ENCODE measurements at places on chromosomes 6 and 20.

DNA sequence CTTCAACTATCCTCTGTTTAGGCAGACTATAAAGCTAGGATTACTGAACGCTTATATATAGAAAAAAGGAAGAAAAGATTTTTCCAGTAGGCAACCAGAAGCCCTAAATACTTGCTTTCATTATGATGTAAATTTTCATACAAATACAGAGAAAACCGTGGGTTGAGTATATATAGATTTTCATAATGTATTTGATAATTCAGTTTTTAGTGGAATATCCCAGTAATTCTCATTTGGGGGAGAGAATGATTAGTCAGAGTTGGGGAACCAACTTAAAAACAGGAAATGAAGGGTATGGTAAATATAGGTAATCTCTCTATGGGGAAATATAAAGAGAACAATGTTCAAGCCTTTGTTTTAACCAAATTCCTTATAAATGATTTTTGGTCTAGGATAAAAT, 154.0 kb upstream of the CITED2 start:
- DNase-seq = no peak

GRCh38 chr6:16412171-16412570, 173.8 kb downstream of the GMPR start:
- DNase-seq = no peak

DNA sequence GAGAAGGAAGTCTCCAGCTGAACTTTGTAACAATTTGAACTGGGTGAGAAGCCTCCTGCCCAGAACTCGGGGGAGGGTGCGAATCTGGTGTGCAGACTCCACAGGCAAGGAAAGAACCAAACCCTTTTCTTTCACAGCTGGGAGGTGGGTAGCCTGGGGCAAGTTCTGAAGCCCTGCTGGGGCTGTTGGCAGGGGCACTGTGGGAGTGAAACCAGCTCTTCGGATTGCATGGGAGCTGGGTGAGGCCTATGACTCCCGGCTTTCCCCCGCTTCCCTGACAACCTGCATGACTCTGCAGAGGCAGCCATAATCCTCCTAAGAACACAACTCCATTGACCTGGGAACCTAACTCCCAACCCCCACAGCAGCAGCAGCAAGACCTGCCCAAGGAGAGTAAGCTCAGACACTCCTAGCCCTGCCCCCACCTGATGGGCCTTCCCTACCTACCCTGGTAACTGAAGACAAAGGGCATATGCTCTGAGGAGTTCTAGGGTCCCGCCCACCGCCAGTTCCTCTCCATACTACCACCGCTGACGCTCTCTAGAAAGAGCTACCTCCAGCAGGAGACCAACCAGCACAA, 37.5 kb downstream of the SOD2 start:
- no peak for DNase-seq

- DNase-seq = peak; percentile 18
Measured at GRCh38 chr6:168994956-168995355, 258.7 kb downstream of the THBS2 start.

DNA sequence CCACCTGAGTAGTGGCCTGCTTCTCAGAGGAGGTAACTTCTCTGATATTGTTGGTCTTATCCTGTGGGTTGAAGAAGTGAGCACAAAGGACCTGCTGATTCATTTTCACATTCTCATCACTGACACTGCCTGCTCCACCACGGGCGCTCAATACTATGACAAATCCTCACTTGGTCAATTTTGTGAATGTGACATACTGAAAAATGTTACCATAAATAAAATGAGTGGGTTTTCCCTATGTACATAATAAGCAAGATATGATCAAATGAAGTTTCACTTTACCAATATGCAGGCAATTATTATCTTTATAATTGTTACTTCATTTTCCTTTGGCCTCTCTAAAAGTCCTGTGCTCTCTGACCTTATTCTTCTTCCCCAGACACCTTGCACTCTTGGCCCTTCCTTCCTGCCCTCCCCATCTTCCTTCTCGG, 71.5 kb upstream of the RIPOR2 start:
- no peak for DNase-seq

- no peak for DNase-seq
Measured at GRCh38 chr6:16722630-16723029, 38.6 kb downstream of the ATXN1 start.

DNA sequence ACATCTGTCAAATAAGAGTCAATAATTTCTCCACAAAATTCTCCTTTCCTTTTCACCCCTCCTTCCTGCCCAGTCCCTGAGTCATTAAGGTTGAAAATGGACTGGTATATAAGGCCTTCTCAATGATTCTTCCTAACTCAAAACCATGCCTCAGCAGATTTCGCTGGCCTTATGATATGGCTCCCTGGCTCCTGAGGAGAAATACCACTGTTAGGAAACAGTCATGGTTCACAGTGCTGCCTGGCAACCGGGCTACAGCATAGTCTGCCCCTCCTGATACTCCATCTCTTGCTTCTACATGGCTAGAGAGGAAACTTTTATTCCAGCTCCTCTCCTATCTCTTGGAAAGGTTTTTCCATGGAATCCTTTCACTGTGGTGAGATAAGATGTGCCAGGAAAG, 4.7 kb downstream of the UBE2J1 start:
- DNase-seq = no peak

DNA sequence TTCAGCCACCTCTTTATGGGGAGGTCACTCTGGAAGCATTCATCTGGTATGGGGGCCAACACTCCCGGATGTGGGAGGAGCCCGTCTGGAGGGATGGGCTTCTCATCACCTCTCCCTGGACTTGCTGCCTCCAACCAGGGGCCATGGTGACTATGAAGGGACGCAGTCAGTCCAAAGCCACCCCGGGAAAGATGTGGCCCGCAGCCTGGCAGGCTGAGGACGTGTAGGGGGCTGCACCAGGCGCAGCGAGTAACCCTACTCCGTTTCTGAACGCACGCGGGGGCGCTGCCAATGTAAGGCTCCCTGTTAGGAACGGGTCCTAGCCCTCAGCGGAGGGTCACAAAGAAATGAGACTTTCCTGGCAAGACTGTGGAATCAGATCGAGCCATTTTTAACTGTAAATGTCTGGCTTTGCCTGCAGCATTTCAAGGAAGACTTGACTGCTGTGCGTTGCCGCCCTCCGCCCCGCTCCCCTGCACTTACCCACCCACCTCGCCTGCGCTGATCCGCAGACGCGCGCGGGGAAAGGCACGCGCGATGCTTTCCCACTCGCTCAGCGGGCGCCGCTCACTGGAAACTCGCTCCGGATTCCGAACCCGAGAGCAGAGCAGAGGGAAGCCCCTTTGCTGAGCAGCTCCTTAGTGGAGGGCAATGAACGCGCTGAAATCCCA, 55.1 kb downstream of the IL20RA start:
- DNase-seq = no peak

- no peak for DNase-seq
Measured at GRCh38 chr20:52500157-52500556, 308.6 kb upstream of the ZFP64 start.

GRCh38 chr20:4091490-4092479, 76.4 kb upstream of the RNF24 start:
- peak; percentile 68 for DNase-seq

- peak; percentile 79 for DNase-seq
Measured at GRCh38 chr6:28117386-28118050, 6.9 kb upstream of the ZSCAN16 start.

DNA sequence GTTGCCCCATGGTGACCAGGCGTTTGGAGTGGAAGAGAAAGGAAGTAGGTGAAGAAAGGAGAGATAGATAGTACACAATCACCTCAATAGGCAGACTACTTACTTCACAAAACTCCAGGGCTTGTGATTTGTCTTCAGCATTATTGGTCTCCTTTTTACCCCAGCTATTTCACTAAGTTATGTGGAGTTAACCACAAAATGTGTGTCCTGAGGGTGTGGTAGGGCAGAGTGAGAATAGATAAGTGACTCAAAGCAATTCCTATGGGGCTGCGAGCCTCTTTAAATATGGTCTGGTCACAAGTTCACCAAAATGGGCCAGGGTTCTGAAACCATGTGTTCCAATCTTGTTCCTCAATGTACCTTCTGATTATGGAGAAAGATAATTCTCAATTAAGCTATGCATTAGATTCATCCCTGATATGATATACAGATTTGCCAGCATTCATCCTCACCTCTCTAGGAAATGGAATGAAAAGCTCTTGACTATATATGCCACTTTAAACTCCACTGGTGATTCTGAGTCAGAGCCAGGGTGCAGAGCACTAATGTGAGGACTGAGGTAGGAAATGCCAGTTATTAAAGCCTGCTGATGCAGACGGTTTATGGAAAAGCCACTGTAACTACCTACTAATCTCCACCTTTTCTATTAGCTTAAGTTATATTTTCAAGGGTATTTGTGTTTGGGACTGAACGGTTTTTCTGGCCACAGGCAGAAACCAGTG, 310.6 kb upstream of the MANEA start:
- no peak for DNase-seq

DNA sequence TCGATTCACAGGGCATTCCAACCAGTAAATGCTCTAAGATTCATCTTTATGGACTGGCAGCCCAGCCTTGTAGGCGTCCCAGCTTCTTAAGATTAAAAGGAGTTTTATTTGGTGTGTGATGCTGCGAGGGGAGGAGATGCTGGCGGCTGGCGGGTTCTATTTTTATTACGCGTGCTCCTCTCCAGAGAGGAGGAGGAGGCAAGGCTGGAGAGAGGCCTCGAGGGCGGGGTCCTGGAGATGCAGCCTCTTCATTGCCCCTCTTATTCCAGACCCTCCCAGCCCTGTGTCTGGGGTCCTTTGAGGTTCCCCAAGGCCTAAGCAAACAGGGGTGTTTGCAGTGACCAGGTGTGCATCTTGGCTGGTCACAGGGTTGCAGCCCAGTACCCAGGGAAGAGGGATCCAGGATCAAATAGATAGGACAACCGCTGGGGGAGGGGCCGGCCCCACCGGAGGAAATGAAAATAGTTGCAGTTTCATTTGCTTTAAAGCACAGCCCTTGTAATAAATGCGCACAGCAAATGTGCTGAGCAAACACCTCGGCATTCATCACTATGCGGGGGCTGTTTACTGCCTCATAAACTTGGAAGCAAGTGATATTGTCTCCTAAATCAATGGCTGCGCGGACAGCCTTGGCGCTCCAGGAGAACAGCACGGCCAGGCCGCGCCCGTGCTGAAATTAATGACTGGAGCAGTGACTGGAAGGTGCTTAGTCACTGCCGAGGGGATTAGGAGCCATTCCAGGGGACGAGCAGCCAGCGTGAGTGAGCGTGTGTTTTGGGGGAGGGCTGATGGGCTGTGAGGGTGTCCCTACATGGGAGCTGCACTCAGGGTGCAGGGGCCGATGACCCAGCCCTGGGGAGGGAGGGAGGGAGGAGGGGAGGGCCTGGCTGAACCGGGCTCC, 83.0 kb downstream of the TMEM242 start:
- DNase-seq = peak; percentile 37

- DNase-seq = peak; percentile 71
Measured at GRCh38 chr6:106084106-106084988, 1.8 kb upstream of the PRDM1 start.

DNA sequence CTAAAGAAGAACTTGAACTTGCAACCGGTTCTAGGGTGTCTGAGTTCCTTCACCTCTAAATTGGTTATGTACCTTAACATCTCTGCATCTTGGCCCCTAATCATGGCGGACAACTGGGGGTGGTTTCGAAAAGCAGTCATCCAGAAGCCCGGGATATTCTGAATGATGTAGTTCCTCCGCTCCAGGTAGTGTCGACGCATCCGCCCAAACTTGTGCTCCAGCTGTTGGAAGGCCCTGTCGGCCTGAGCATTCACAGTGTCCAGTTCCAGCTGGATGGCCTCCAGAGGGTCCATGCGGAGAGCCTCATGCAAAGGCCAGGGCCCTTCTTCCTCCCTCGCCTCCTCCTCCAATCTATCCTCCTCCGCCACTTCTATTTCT, 887 bp downstream of the TSPYL1 start:
- DNase-seq = peak; percentile 58

GRCh38 chr6:160217863-160218262, 40.8 kb downstream of the SLC22A2 start:
- no peak for DNase-seq

DNA sequence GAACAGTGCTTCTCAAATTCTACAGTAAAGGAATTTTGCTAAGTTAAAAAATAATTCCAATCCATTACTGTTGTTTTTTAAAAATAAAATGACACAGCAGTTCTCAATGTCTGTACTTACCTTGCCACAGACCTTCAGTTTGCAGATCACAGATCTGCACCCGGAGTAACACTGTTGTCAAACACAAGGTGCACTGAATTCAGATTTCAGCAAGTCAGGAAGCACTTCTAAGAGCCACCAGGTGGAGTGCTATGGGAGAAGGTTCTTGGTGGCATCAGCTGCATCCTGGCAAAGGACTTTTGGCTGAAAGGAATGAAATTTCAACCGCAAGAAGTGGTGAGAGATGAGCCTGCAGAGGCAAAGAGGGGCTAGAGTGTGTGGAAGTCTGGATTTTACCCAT, 17.4 kb downstream of the RSPH4A start:
- DNase-seq = peak; percentile 9

DNA sequence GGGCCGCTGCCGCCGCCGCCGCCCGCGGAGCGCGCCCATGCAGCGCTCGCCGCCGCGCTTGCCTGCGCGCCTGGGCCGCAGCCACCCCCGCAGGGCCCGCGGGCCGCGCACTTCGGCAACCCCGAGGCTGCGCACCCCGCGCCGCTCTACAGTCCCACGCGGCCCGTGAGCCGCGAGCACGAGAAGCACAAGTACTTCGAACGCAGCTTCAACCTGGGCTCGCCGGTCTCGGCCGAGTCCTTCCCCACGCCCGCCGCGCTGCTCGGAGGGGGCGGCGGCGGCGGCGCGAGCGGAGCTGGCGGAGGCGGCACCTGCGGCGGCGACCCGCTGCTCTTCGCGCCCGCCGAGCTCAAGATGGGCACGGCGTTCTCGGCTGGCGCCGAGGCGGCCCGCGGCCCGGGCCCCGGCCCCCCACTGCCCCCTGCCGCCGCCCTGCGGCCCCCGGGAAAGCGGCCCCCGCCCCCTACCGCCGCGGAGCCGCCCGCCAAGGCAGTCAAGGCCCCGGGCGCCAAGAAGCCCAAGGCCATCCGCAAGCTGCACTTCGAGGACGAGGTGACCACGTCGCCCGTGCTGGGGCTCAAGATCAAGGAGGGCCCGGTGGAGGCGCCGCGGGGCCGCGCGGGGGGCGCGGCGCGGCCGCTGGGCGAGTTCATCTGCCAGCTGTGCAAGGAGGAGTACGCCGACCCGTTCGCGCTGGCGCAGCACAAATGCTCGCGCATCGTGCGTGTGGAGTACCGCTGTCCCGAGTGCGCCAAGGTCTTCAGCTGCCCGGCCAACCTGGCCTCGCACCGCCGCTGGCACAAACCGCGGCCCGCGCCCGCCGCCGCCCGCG, 730 bp downstream of the INSM1 start:
- no peak for DNase-seq

GRCh38 chr6:15157479-15157878, 88.4 kb upstream of the JARID2 start:
- DNase-seq = no peak

- peak; percentile 56 for DNase-seq
Measured at GRCh38 chr20:43691928-43692524, 25.1 kb downstream of the MYBL2 start.

DNA sequence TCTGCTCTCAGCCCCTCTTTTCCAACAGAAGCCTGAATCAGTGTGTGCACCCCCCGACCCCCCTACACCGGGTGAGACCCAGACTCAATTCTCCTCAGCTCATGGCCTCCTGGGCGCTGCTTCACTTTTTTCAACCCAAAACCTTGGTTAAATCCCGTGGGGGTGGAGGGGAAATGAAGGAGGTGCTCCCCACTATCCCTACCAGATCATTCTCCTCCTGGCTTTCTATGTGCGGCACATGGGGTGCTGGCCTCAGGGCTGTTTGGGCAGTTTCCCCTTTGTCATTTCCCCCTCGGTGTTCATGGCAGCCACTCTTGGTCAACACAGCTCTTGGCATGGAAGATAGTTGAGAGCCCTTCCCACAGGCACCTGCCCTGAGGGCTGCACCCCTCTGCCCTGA, 4.6 kb downstream of the CST4 start:
- DNase-seq = no peak
